ENCODE measurements at places on chromosomes 11 and 22. TPM values are rescaled to one million over a fixed set of nuclear protein-coding genes. Genes with fewer than 3 reads are reported as not detected.

OR10A2 gene
- not detected for total RNA-seq

LMO2 gene
- total RNA-seq: not detected

CHRNA10 gene
- 6.6 TPM for total RNA-seq

RAB3IL1 gene
- not detected for total RNA-seq

OR52N4 gene
- total RNA-seq: 0.38 TPM

DDX25 gene
- not detected for total RNA-seq

TTC36 gene
- 3.4 TPM for total RNA-seq

DAGLA gene
- 0.08 TPM for total RNA-seq

ARHGAP8 gene
- 0.64 TPM for total RNA-seq

OR8G5 gene
- total RNA-seq: not detected

HOATZ gene
- not detected for total RNA-seq

CDK2AP2 gene
- 92.6 TPM for total RNA-seq

IPO7 gene
- total RNA-seq: 160 TPM

BIK gene
- total RNA-seq: not detected

PGGHG gene
- total RNA-seq: 24.9 TPM

CNIH2 gene
- 1.2 TPM for total RNA-seq

EI24 gene
- 47.1 TPM for total RNA-seq

CALCA gene
- not detected for total RNA-seq

STIP1 gene
- total RNA-seq: 450 TPM

TSGA10IP gene
- total RNA-seq: not detected

LSP1 gene
- total RNA-seq: 240 TPM

AQP11 gene
- 0.20 TPM for total RNA-seq

GGT5 gene
- total RNA-seq: 0.42 TPM

KCNQ1 gene
- total RNA-seq: 0.19 TPM

NLRP14 gene
- not detected for total RNA-seq

UPK3A gene
- total RNA-seq: not detected

PATE2 gene
- total RNA-seq: 0.55 TPM

MAPK8IP2 gene
- 0.08 TPM for total RNA-seq

HMOX1 gene
- total RNA-seq: 4.9 TPM

RAB36 gene
- total RNA-seq: 2.1 TPM

DSCAML1 gene
- not detected for total RNA-seq

CARD16 gene
- total RNA-seq: 58.3 TPM

SF1 gene
- 376 TPM for total RNA-seq

SCUBE1 gene
- total RNA-seq: not detected

AKIP1 gene
- 14.8 TPM for total RNA-seq
